ENCODE measurements at places on chromosomes 5 and 9. TPM values are rescaled to one million over a fixed set of nuclear protein-coding genes. Genes with fewer than 3 reads are reported as not detected.

Gene ALDOB
- not detected for total RNA-seq

Gene CDKN2B
- total RNA-seq, result 10.3 TPM

Gene ACOT12
- total RNA-seq, result 0.10 TPM

Gene KCNMB1
- total RNA-seq, result 0.20 TPM

Gene TERT
- total RNA-seq, result not detected

Gene EGFL7
- total RNA-seq, result 29.0 TPM
